ENCODE measurements at places on chromosomes 7 and 10. TPM values are rescaled to one million over a fixed set of nuclear protein-coding genes. Genes with fewer than 3 reads are reported as not detected.
A peak's percentile ranks its signal among the peaks of the same experiment; 100 is the strongest.

GPR146 gene
- 4.1 TPM for total RNA-seq

DNA sequence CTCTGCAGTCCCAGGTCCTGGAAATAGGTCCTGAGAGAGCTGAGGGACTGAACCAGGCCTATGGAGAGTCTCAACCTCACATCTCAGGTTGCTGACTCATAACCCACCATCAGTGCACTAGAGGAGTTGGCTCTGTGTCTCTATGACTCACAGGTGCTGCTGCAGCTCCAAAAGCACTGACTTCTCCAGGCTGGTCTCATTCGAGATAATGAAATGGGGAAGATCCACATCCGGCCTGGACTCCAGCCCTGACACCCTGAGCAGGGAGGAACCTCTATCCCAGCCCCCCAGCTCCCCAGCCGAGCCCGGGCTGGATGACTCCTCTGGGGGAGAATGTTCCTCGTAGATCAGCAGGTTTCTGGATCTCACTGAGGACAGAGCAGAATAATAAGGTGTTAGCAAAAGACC lies 35.5 kb upstream of the DGKI start:
- DNase-seq = peak; percentile 9

DNA sequence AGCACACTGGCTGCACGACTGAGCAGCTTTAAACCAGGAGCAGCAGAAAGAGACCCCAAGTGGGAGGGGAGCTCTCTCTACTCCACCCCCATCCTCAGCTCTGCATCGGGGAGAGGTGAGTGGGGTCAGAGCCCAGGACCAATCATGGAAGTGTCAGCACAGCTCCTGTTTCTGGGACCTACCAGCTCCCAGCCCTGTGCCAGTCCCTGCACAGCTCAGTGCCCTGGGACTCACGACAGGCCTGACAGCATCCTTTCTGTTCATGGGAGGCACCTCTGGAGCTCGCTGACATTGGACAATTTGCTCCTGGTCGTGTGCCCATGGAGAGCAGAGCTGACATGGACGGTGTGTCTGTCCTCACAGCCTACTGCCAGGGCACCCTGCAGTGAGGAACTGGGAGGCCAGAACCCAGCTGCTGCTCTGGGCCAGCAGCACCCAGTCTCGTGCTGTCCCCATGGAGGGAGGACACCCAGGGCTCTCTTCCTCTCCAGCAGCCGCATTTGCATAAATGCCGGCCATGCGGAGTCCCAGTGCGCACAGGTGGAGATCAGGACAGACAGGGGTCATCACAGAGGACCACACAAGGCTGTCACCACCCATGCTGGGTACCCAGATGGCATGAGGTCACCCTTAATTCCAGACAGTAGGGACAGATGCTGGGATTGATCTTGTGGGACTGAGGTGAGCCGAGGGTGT lies 45.9 kb upstream of the MSMB start:
- DNase-seq = no peak

- DNase-seq = no peak
These were observed 541.4 kb downstream of the DNAJB9 start for GRCh38 chr7:109111086-109111485.

- DNase-seq = no peak
These were observed 323.7 kb upstream of the IGFBP3 start for GRCh38 chr7:46244757-46245156.
